ENCODE measurements at places on chromosomes 13 and 19.
A peak's percentile ranks its signal among the peaks of the same experiment; 100 is the strongest.

DNA sequence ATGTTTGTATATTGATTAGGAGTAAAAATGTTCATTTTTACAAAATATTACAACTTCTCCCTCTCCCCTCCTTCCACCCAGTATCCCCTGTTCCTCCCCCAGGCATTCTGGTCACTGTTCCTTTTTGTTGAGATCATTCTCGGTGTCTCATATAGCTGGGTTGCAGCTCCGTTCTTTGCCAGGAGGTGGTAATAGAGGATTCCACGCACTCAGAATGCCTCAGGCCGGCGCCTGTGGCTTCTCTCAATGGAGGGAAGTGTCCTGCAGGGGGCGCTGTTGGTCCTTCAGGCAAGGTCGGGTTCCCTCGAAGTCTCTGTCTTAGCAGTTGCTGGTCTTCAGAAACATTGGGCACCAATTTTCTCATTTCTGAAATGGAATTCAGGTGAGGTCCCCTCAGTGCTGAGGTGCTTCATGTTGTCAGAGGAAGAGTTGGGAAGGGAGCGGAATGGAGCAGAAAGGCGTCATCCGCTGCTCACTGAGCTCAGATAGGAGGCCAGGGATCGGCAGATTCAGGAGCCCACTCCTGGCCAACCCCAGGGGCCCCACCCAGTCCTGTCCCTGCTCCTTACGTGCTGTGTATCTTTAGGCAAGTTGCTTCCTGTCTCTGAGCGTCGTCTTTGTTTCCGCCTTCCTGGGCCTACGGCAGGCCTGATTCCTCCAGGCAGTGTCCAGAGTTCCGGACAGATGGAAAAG lies 10.3 kb upstream of the GARIN5A start:
- DNase-seq = no peak

- no peak for DNase-seq
These were observed 82.0 kb upstream of the SHISA2 start for GRCh38 chr13:26133851-26134250.

- DNase-seq = no peak
These were observed 26.4 kb upstream of the ZNF181 start for GRCh38 chr19:34707661-34708060.

DNA sequence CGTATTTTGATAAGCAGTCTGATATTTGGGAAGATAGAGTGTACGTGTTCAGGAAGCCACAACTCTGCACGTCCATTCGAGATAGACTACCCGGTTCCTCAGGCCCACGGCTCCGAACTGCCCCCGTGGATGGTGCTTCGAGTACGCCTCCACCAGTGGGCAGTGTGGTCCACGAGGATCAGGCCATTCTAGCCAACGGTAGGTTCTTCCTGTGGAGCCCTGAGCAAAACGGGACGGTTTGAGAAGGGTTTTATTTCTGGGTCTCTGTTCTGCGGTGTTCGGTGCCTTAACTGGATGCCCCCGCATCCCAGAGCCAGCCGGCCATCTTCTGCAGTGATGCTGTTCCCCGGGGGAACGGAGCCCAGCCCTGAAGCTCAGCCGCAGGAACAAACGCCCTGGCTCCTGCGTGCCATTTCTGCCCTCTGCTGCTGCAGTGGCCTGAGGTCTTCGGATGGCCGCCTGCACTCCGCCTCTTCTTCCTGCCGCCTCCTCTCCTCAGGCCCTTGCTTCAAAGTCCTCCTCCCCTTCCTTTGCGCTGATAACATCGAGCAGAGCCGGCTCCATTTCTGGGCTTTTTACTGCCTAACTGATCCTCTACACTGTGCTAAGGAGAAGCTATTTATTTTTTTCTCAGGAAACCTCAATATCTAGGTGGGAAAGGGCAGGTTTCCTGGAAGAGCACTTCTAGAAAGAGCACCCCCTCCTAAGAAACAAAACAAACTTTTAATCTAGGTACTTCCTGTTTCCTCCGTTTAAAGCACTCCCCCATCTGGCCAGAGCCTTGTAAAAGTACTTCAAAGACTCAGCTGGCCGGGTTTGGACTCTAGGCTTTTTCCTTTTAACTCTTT lies 36.2 kb upstream of the SLC46A3 start:
- DNase-seq = no peak

- no peak for DNase-seq
These were observed 6.4 kb upstream of the EFNB2 start for GRCh38 chr13:106541826-106542225.

DNA sequence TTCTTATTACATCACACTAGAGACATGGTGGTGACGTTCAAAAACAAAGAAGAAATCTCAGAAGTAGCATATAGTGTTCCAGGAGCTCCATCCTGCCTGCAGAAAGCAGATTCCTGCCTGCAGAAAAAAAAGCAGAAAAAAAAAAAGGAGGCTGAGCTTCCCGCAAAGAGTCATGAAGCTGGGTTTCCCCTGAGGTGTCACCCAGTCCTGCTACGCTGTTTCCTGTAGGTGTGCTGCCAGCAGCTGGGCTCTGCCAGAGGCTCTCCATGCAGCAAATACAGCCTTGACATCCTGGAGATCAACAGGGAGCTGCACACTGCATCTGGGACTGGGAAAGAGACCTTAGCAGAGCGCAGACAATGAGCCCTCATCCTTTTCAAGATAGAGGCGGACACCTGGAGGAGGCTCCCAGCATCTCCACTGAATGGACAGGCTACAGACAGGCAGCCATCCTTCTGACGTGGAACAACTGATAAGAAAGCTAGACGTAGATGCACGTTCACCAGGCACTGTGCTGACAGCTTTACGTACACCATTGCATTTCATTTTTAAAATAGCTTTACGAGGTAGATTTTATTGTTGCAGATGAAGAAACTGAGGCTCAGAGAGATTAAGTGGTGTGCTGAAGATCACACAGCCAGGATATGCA lies 350.9 kb downstream of the FOXO1 start:
- DNase-seq = peak; percentile 11

DNA sequence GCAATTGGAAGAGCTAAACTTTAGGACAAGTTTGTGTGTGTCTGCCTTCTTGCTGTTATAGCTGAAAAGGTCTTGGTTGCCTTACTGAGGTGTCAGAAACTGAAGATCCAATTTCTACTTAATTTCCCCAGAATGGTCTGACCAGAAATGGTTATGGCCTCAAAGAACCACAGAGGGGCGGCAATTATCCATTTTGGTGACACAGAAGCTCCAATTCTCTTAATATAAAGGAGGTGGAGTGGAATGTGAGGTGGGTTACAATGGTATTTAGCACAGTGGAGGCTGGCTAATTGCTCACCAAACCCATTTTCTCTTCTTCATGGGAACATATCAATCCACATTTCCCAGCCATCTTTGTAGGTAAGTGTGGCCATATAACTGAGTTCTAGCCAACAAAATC lies 1157.2 kb downstream of the OLFM4 start:
- DNase-seq = no peak

DNA sequence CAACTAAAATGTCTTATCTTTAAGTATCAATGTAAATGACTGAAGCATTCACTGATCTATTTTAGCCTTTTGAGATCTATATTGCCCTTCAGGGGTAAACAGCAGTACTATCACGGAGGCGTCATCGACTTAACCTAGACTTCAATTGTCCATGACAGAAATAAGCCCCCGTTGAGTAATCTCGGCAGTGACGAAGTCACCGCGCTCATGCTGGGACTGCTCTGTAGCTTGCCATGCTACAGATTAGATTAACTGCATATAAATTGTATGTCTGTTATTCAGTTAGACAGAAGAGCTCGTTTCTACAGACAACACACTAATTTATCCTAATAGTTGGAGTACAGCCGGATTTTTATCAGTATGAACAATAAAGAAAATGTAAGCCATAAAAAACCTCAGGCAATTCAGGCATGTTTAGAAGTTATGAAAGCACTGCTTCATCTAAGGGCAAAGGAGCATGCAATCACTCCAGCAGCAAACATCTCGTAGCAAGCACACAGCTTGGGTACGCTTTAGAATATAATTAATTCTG lies 56.6 kb downstream of the TUBGCP3 start:
- DNase-seq = no peak

DNA sequence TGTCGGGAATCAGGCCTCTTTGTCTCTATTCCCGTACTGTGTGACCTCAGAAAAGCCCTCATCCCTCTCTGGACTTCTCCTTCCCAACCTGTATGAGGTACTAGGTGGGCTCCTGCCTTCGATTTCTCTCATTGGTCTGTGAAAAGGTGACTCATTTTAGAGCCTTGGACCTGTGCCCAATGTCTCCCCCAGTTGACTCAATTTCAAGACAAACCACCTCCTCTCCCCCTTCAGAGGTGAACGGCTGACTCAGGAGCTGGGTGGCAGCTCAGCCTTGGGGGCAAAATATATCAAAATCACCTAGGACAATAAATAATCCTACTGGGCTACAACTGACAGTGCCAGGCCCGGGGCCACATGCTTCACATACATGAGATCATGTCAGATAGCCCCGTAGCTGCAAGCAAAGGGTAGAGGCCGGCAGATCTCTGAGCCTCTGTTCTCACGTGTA lies 630 bp downstream of the COQ8B start:
- DNase-seq = peak; percentile 63

DNA sequence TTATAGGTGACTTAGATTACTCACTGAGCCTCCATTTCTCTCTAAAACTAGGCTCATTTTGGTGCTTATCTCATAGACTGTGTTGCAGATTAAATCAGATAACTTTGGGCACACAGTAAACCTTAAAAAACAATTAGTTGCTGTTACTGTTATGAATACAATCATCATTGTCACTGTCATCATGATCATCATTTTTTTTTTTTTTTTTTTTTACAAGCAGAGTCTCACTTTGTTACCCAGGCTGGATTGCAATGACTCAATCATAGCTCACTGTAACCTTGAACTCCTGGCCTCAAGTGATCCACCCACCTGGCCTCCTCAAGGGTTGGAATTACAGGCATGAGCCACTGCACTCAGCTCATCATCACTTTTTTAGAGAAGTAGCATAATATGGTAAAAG lies 60.0 kb downstream of the VWA8 start:
- no peak for DNase-seq

DNA sequence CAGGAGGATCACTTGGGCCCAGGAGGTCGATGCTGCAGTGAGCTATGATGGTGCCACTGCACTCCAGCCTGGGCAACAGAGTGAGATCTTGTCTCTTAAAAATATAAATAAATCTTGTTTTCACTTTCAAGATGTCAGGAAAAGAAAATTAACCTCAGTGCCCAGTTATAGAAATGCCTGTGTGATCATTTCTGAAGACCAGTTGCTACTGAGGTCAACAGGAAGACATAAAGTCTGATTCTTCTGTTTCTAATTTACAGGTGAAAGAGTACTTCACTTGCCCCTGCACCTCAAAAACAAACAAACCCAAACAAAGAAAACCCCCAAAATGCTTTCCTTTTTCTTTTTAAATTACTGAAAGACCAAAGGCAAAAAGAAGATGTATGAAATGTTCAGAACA lies 174.3 kb upstream of the NBEA start:
- no peak for DNase-seq

DNA sequence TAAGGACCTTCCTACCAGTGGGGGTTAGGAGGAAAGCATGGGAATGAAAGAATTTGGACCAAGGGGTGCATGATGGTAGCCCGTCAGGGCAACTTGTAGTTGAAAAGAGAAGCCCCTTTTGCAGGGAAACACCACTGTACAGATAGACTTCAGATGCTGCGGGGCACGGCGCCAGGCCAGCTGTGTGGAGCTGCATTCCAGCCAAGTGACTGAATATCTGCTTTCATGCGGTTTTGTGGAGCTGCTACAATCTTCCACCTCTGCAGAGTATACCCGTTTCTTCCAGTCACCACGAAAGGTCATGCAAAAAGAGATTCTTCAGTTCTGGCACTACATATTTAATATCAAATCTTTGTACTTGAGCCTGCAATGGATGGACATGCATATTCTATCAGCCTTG lies 104.7 kb downstream of the RGCC start:
- DNase-seq = no peak

- no peak for DNase-seq
These were observed 54.6 kb downstream of the ATP11A start for GRCh38 chr13:112744168-112745021.

GRCh38 chr13:105902396-105902795 lies 633.1 kb downstream of the EFNB2 start:
- DNase-seq = no peak

- peak; percentile 55 for DNase-seq
These were observed 750 bp upstream of the GPR108 start for GRCh38 chr19:6737873-6738786.

DNA sequence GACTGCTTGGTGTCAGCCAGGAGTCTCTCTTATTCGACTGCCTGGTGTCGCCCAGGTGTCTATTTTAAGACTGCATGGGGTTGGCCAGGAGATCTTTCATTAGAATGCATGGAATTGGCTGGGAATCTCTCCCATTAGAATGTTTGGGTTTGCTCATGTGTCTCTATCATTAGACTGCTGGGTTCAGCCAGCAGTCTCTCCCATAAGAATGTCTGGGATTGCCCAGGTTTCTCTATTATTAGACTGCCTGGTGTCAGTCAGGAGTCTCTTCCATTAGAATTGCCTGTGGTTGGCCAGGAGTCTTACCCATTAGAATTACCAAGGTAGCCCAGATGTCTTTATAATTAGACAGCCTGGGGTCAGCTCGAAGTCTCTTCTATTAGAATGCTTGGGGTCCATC lies 1496.0 kb downstream of the UQCRFS1 start:
- DNase-seq = no peak

DNA sequence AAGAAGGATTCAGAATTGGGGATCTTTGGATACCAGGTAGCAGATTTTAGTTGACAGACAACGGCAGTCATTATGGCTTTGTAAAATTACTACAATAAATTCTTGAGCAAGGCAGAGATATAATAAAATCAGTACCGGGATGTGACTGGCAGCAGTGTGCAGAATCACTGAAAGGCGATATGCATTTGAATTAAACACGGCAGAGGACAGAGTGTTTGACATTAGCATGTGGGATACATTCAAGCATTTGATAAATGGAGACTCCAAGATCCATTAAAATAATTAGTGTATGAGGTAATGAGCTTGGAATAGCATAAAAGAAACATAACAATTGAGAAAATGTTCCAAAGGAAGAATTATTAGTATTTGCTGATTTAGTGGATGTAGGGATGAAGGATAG lies 36.8 kb downstream of the LCP1 start:
- DNase-seq = no peak

DNA sequence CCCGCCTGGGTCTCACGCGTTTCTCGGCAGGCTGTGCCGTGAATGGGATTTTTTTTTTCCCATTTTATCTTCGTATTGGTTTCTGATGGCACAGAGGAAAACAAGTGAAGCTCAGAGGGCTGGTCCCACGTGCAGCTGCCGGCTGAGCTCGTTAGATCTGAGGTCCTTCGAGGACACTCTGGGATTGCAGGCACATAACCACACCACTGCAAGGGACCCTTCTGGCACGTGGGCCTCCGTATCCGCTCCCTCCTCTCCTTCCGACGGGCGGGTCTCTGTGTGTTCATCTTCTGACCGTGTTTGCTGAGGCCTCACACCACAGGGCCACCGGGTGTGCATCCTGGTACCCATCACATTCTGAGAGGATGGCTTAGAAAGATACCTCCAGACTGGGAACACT lies 16.6 kb downstream of the CFD start:
- no peak for DNase-seq
